SJSA1 (cell line): ENCODE measurements at places on chromosomes 2 and 18. TPM values are rescaled to one million over a fixed set of nuclear protein-coding genes. Genes with fewer than 3 reads are reported as not detected.

DNA sequence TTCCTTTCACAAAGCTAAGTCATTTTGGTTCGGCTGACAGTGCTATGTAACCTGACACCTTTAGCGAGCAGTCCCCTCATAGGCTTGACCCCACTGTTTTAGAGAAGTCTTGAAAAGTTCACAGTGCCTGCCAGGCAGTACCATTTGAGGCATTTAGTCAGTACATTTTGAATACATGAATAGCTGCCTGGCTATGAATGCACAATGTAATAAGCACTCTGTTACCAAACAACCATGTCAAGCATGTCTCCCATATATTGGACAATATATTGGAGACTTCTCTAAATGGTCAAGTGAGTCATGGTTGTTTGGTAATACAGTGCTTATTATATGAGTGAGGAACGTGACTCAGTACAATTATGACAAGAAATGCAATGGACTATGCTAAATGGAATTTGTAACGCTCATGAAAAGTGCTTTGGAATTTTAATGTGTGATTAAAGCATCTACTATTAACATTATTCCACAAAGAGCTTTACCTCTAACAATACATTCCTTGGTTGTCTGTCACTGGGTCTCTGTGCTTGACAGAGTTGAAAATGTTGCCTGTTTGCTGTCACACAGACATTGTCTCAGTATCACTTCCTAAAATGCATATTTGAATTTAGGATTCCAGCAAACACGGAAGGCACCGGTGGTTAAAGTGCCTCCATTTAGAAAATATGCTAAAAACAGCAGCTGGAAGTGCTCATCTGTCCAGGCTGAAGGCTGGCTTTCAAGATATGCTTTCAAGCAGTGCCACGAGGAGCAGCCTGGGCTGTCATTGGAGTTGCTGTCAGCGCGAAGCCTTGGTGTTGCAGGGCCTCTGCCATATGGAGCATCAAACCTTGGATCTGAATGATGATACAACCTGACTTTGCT, 458.6 kb downstream of the FBXO15 start:
- no peak for DNase-seq

The TWIST2 gene
- 32.6 and 33.9 TPM in 2 replicates for total RNA-seq

- DNase-seq = no peak
These were observed 75.0 kb downstream of the CERS6 start for GRCh38 chr2:168530982-168531622.

The ANKRD36 gene
- 5.5 and 16.7 TPM in 2 replicates for total RNA-seq

The ST8SIA5 gene
- total RNA-seq = under 0.01 TPM in 1 of 2 replicates, not detected in the other

- DNase-seq = no peak
These were observed 21.9 kb upstream of the CERS6 start for GRCh38 chr2:168434146-168434545.

DNA sequence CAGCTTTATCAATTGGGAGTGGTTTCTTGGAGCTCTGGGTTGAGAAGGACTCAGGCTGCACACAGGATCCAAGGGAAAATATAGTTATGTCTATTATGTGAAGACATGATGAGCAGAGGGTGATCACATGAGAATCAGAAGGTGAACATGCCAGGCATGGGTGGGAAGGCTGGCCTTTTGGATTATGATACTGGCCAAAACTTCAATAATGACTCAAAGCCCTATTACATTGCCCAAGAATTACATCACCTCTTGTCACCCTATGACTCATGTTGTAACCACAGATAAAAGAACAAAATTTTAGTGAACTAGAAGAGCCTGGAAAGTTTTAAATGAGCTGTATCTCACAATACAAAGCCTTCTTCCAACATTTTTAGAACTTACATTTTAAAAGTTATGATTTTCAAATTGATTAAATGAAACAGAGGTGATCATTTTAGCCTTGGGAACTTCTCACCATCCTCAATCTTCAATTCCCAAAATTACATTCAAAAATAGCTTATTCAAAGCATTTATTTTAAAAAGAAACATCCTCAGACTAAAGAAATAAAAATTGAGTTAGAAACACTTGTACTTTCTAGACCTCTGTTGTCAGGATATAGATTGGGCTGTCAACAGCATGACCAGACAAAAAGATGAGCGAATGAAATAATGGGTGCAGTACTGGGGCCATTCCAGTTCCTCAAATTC, 428.3 kb downstream of the MBD2 start:
- DNase-seq = peak; percentile 44

DNA sequence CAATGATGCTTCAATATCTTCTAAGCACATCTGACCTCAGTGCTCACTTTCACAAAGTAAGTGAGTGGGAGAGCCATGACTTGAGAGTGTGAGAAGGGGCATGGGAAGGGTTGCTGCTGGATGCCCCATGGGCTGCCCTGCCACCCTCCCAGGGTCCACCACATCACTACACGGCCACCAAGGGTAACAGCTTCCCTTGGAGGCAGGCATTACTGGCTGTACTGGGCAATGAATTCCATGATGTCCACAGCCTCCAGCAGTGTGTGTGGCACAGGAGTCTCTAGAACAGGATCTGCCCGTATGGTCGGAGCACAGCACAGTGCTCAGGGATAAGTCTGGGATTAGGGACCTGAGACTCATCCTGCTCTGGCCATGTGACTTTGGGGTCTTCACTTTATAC, 481.0 kb upstream of the MYT1L start:
- no peak for DNase-seq

DNA sequence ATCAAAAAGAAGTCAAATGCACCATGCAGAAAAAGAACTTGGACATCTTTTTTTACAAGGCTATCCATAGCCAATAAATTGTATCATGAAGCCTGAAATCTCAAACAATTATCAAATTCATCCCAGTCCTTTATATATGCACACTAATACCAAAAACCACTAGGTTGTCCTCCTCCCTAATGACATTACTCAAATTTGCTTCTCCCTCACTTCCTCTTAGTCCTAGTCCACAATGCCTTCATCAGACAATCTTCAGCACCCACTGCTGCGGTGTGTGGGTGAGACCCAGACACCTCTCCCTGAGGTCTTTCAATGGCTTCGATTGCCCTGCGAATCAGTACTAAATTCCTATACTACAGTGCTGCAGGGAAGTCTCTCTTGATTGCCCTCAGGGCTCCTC, 58.1 kb downstream of the CLASP1 start:
- DNase-seq = no peak

GRCh38 chr2:126399001-126399400, 257.0 kb upstream of the GYPC start:
- no peak for DNase-seq

GRCh38 chr2:119029297-119029696, 87.3 kb downstream of the MARCO start:
- DNase-seq = no peak

The SULT1C2 gene
- not detected in 2 replicates for total RNA-seq

The ERMN gene
- total RNA-seq = not detected in 2 replicates

GRCh38 chr18:63523660-63524059, 18.5 kb upstream of the SERPINB12 start:
- no peak for DNase-seq

- DNase-seq = no peak
These were observed 337.3 kb downstream of the RND3 start for GRCh38 chr2:150150144-150150543.

DNA sequence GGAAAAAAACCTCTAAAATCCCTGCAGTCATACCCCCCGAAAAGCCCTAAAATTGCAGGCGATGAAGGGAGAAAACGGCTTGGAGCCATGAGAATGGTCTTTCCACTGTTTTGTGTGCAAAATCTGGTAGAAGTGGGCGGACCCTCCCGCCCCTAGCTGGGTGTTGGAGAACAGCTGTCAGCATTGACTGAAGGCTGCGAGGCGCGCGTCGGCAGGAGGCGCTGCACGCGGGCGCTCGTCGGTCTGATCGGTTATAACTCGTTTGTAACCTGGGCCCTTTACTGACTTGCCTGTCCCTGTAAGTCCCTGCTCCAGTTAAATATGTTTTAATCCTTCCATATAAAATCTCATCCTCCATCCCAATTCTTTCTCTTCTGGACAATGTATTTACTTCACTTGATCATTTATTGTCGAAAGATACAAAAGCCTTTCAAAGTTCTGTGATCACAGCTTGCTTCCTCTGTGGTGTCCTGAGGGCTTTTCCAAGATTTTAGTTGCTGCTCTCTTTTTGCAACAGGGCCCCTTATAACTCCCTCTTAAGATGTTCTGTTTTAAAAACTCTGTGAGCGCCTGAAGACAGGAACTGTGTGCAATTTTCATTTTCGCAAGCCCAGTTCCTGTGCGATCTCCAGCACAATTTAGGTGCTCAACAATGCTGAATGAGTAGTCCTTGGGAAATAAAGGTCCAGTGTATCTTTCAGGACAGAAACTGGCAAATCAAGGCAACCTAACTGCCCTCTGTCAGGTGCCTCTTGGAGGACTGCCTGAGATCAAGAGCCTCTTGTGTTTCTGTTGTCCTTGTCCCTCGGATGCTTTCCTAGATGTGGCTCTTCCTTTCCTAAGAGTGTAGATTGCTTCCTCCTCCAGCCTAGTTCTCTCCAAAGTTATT, 918 bp upstream of the HNRNPLL start:
- no peak for DNase-seq

GRCh38 chr2:219003267-219003634, 10.0 kb upstream of the CRYBA2 start:
- DNase-seq = no peak

The RBM43 gene
- 1.7 and 3.7 TPM in 2 replicates for total RNA-seq

The STARD6 gene
- total RNA-seq = 1.2 TPM in 1 of 2 replicates, not detected in the other

- no peak for DNase-seq
These were observed 302.0 kb upstream of the RND3 start for GRCh38 chr2:150789376-150789905.

The MAP3K19 gene
- 0.08 TPM in 1 of 2 replicates, not detected in the other for total RNA-seq

GRCh38 chr2:226256237-226256636, 543.4 kb downstream of the IRS1 start:
- DNase-seq = peak; percentile 37

GRCh38 chr18:76142611-76143010, 352.4 kb downstream of the ZNF516 start:
- no peak for DNase-seq

- peak; percentile 79 for DNase-seq
These were observed 10.9 kb downstream of the CCDC68 start for GRCh38 chr18:54948350-54948837.

The TLX2 gene
- total RNA-seq = not detected in 2 replicates

DNA sequence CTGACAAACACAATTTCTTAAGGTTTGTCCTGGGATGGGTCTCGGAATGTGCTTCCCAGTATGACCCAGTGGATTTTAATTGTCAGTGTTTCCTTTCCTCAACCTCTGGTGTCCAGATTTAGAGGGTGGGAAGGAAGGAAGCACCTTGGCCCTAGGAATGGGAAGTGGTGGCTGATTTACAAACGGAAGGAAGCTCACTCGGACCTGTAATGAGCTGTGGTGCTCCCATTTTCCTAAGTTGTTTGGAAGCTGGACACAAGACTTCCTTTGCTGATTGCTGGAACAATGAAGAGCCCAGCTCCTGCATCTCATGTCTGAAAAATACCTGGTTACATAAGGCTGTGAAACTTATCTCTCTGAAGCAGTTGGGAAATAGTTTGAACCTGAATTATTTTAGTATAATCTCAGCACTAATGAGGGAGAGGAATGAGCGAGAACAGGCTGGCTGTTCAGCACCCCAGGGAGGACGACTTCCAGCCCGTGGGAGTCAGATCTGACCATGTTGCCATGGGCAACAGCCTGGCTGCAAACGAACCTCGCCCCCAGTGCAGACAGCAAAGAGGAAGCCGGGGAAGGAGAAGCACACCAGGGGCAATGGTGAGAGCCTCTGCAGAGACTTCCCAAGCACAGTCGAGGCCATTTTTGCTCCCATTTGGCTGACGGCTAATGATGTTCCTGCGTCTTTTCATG, 74.4 kb upstream of the ASB18 start:
- DNase-seq = no peak

DNA sequence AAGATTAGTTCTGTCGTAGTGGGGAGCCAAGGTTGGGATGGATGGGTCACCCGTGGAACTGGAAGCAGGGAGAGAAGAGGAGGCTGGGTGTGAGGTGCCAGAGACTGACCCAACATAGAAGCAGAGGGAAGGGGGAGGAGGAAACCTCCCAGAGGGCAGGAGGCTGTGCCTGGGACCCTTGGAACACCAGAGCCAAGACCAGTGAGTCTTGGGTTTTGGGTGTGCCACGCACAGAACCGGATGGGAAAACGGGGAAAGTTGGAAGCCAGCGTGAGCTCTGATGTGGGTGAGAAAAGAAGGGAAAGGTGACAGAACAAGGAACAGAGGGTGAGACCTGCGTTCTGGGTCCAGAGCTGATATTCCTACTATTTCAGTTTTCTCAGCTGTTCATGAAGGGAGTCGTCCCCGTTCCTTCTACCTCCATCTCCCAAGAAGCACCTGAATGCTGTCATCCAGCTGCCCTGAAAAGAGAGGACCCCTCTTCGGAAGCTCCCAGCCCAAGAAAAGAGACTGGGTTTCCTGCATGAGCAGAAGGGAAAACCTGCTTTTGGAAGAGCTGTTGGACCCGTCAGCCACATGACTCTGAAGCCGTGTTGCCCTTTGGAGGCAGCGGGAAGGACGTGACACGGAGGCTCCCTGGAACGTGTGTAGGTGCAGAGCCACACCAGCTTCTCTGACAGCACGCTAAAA, 250.1 kb downstream of the NDUFA10 start:
- peak; percentile 21 for DNase-seq

DNA sequence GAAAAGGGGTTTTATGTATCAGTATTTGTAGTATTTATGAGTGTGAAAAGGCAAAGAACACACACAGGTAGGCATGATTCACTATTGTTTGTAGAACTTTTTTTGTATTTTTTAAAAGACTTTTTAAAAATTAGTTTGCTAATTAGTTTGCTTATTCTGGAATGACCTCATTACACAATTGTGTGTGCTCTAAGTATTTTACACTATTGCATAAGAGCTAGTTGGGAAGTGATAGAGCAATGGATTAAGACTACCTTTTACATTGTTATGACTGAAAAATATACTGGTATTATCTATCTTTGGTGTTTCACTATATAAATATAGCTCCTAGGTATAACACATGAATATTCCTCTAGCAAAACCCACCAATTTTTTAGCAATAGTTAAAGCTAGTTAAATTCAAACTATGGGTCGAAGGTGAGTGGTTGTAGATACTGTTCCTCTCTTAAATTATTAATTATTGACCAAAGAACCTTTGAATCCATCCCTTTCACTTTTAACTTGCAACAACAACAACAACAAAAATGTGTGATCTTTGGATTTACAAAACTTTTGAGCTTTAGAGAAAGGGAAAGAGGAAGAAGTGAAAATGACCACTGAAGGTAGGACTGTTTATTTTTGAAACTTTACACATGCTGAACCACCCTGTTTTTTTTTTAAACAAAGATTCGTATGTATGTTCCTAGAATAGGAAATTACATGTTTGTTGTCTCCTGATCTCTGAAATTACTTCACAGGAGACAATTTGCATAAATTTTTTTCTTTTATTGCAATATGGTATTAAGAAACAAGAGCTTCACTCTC, 18.7 kb downstream of the ITPRID2 start:
- DNase-seq = no peak

The RBM44 gene
- total RNA-seq = 0.08 and 0.19 TPM in 2 replicates

The CRYGC gene
- not detected in 2 replicates for total RNA-seq

DNA sequence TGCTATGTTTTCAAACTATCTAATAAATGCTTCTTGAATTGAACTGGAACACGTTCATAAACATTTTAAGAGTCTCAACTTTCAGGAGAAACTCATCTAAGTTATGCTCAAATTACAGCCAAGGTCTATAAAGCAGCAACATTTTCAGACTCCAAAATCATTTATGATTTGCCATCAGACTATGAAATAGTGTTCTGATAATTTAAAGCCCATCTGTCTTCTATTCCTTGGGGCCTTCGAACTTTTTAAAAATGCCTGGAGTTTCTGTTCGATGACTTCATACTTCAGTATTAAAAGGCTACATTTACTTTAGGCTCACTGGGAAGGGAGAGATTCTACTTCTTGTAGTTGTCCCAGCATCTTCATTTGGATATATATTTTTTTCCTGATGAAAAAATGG, 73.6 kb upstream of the NXPH2 start:
- no peak for DNase-seq

The C2orf80 gene
- not detected in 2 replicates for total RNA-seq

GRCh38 chr2:118994172-118994700, 52.2 kb downstream of the MARCO start:
- no peak for DNase-seq
